ENCODE measurements at places on chromosomes 3 and 15.
A peak's percentile ranks its signal among the peaks of the same experiment; 100 is the strongest.

DNA sequence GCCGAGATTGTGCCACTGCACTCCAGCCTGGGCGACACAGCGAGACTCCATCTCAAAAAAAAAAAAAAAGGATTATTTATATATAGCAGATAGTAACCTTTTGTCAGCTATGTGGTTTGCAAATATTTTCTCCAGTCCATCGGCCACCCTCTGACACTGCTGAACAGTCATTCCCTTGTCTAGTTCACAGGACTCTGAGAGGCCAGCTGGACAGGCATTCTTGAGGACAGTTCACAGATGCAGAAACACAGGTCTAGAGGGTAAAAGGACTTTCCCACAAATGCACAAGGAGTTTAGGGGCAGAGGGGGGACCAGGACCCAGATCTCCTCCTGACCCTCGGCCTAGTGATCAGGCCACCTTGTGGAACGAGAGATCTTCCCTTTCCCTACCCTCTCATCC is 7.5 kb upstream of the TMEM40 start:
- no peak for DNase-seq

DNA sequence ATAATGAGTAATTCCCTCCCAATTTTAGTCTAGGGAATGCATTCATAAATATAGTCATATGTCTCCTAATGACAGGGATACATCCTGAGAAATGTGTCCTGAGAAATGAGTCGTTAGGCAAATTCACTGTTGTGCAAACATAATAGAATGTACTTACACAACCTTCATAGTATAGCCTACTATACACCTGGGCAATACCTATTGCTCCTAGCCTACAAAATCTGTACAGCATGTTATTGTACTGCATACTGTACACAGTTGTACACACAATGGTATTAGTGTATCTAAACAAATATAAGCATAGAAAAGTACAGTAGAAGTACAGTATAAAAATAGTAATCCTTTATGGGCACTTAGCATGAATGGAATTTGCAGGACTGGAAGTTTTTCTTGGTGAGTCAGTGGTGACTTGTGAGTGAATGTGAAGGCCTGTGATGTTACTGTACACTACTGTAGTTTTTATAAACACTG is 6.6 kb downstream of the DTWD1 start:
- DNase-seq, result no peak

GRCh38 chr3:132657869-132658747 is 1.5 kb downstream of the ACAD11 start:
- no peak for DNase-seq

DNA sequence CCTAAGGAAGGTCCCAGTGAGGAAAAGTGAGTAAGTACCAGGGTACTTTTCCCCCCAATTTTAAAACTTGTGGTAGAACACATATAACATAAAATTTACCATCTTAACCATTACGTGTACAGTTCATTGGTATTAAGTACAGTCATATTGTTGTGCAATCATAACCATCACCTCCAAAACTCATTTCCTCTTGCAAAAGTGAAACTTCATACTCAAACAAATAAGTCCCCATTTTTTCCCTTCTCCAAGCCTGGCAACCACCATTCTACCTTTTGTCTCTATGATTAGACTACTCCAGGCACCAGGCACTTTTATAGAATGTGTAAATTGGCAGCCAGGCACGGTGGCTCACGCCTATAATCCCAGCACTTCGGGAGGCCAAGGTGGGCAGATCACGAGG is 12.2 kb downstream of the PRC1 start:
- no peak for DNase-seq

- DNase-seq, result no peak
Observed at GRCh38 chr15:95972041-95972553, 358.4 kb upstream of the NR2F2 start.

DNA sequence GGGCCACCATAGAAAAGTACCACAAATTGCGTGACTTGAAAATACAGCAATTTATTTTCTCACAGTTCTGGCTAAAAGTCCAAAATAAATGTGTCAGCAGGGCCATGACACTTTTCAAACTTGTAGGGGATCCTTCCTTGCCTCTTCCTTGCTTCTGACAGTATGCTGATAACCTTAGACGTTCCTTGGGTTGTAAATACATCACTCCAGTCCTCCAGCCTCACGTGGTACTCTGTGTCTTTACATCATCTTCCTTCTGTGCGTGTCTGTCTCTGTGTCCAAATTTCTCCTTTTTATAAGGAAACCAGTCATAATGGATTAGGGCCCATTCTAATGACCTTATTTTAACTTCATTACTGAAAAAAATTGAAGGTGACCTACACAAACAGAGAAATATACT is 7.4 kb downstream of the RNF168 start:
- DNase-seq, result no peak

- DNase-seq, result peak; percentile 80
Observed at GRCh38 chr3:127959873-127960272, 44.8 kb downstream of the KBTBD12 start.

GRCh38 chr3:75089841-75090240 is 475.4 kb upstream of the CNTN3 start:
- no peak for DNase-seq

GRCh38 chr3:71360764-71361163 is 222.8 kb downstream of the FOXP1 start:
- no peak for DNase-seq

GRCh38 chr15:50377867-50378751 is 23.1 kb upstream of the GABPB1 start:
- no peak for DNase-seq

DNA sequence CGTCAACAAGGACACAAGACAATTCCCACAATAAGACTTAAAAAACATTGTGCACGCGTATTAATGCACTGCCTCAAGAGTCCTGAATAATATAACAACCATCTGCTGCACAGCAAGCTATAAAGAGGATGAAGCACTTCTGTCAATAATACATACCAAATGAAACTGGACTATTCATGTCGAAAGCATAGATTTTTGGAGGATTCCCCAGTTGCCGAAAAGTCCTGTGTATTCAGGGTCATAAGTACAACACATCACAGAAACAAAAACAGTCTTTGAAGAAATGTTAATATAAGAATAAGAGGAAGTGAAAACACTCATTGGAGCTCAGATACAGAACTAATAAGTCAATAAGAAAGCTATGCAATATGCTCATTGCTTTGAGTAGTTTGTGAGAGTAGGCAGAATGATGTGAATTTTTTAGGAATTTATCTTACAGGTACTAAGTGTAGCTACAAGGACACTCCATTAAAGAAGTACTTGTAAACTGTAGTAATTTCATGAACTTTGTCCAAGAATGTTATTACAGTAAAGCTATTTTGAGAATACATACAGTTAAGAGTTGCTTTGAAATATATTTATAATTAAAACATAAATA is 31.6 kb downstream of the CBLB start:
- no peak for DNase-seq

- no peak for DNase-seq
Observed at GRCh38 chr15:77180757-77181156, 109.8 kb upstream of the TSPAN3 start.

GRCh38 chr15:57943754-57944420 is 121.6 kb downstream of the ALDH1A2 start:
- no peak for DNase-seq

GRCh38 chr3:78812166-78812565 is 955.6 kb downstream of the ROBO1 start:
- no peak for DNase-seq

DNA sequence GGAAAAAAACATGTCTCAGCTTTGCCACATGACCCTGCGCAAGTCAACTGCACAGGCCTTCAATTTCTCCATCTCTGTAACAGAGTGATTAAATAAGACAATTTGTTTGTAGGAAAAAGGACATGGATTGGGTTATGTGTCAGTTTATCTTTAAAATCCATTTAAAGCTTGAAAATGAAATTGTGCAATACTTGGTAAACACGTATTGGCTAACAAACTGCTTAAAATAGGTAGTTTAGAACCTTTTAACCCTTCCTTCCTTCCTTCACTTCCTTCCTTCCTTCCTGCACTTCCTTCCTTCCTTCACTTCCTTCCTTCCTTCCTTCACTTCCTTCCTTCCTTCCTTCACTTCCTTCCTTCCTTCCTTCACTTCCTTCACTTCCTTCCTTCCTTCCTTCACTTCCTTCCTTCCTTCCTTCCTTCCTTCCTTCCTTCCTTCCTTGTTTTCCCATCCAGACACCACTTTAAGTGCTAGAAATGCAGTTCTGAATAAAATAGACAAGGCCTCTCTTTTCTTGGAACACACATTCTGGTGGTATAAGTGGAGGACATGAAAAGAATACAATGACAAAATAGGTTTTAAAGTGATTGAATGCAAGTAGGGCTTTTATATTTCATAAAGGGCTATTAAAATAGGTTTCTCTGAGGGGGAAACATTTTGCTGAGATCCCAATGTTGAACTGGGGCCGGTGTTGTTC is 130.2 kb upstream of the TP63 start:
- DNase-seq, result no peak

DNA sequence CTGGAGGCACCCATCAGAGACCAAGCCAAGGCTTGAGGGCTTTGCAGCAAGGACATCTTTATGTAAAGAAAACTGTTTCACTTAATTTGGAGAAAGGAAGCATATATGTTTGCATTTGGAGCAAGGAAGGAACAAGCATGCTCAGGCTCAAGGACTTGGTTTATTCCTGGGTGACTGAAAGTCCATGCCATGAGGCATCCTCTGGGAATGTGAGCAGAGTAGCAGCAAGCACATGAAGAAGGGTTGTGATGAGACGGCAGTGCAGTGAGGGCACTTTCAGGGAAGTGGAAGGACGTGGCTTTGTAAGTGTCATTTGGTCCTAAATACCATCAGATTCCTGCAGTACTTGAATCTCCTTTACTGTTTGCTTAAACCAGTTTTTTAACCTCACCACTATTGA is 26.8 kb downstream of the POLG start:
- DNase-seq, result no peak

- DNase-seq, result no peak
Observed at GRCh38 chr15:69288011-69288410, 10.7 kb upstream of the PAQR5 start.

- no peak for DNase-seq
Observed at GRCh38 chr3:176739159-176739558, 458.1 kb downstream of the TBL1XR1 start.

DNA sequence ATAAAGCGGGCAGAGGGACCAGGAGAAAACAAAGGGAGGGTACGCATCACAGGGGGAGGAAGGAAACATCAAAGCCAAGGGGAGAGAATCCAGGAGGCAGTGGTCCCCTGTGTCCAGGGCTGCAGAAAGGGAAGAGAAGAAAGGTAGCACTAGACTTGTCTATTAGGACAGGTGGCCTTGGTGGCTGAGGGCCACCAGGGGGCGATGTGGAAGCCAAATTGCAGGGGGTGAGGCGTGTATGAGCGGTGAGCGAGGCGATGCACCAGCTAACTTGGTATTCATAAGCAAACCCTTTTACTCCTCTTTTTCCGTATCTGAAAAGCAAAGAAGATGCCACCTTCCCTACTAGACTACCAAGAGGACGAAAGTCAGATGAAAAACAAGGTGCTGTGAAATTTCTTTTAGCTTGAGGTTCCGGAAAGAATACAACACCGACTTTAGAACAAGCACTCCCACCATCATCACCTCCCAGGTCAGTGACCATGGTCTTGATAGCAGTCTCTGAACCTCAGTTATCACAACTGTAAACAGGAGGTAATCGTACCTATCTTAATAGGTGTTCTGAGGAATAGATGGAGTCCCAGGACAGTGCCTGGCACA is 654.4 kb upstream of the ADAMTS9 start:
- no peak for DNase-seq

DNA sequence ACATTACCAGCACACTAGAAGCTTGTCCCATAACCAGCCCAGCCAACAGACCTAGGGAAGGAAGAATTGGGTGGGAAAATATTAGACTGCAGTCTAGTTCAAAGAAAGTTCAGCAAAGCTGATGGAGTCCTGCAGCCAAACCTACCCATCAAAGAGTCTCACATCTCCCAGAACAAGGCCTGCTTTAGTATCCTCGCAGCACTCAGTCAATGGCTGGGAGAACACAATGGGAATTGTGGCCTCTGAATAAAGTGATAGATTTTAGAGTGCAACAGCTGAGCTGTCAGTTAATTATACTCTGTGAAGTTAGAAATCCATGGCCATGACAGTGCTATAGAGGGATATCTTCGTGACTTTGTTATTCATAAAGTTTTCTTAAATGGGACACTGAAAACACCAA is 207.2 kb upstream of the NAALADL2 start:
- DNase-seq, result no peak

GRCh38 chr15:91625506-91625905 is 228.0 kb upstream of the SLCO3A1 start:
- no peak for DNase-seq

DNA sequence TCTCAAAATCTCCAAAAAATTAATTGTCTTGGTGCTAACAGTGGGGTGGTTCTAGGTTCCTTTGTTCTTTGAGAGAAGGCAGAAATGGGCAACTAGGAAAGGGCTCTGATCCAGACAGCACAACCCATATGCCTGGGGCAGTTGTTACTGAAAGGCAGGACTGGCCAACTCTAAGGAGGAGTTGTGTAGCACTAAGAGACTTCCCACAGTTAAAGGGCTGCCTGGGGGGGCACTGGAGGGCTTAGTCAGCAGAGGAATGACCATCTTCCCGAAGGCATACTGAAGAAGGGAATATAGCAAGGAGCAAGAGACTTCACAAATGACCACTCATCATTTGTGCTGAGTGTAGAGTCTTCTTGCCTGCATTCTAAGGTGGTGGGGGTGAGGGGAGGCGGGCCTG is 15.8 kb downstream of the ILDR1 start:
- DNase-seq, result no peak

- no peak for DNase-seq
Observed at GRCh38 chr3:113607219-113607596, 74.9 kb downstream of the SIDT1 start.

DNA sequence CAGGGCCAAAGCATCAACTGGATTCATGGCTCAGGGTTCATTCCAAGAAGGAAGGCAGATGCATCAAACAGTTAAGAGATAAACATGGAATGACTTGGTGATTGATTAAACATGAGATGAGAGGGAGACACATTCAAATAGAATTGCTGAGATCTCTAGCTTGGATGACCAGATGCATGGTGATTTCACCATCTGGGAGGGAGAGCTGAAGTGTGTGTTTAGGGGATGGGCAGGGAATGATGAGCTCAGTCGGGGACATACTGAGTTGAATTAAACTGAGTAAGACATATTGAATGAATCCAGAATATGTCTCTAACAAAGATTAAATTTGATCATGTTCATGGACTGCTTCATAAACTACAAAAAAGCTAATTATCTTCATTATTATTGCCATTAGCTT is 35.5 kb downstream of the CADPS start:
- no peak for DNase-seq

GRCh38 chr15:71599418-71600151 is 210.8 kb upstream of the NR2E3 start:
- DNase-seq, result peak; percentile 15

GRCh38 chr3:51544011-51544775 is 5.7 kb downstream of the RAD54L2 start:
- DNase-seq, result no peak

Measured in NCI-H1105 treated with DMSO at 0.1 percent for 48 hours (cell line).